Breast epithelium (tissue), 4 donors: ENCODE measurements at places on chromosomes 11 and 22. TPM values are rescaled to one million over a fixed set of nuclear protein-coding genes. Genes with fewer than 3 reads are reported as not detected.

CRYBB3 gene
- not detected for total RNA-seq

CYP2R1 gene
- 21.0 TPM for total RNA-seq

GRAP2 gene
- 8.0 TPM for total RNA-seq

RIN1 gene
- total RNA-seq: 5.2 TPM

C11orf87 gene
- under 0.01 TPM for total RNA-seq

KCNJ1 gene
- 0.16 TPM for total RNA-seq

GRCh38 chr11:113647108-113647507, 59.0 kb downstream of the TMPRSS5 start:
- H3K27me3 ChIP-seq: no peaks in the 10 kb centered on the region
- no peak overlapping the region for H3K4me3 ChIP-seq
- H3K36me3 ChIP-seq: no peaks in the 10 kb centered on the region
- no peaks in the 10 kb centered on the region for H3K4me1 ChIP-seq
- DNase-seq: no peak

GRCh38 chr11:117052196-117053149, 45.8 kb downstream of the SIK3 start:
- no peaks in the 10 kb centered on the region for H3K36me3 ChIP-seq
- H3K27me3 ChIP-seq: no peaks in the 10 kb centered on the region
- no peak overlapping the region for H3K4me3 ChIP-seq
- no peaks in the 10 kb centered on the region for H3K4me1 ChIP-seq
- no peak for DNase-seq

- H3K4me1 ChIP-seq: no peaks in the 10 kb centered on the region
- no peaks in the 10 kb centered on the region for H3K27me3 ChIP-seq
- no peak overlapping the region for H3K4me3 ChIP-seq
- H3K36me3 ChIP-seq: no peaks in the 10 kb centered on the region
- no peak for DNase-seq
Observed at GRCh38 chr22:33781411-33781810, 138.9 kb downstream of the LARGE1 start.

- H3K4me1 ChIP-seq: no peaks in the 10 kb centered on the region
- H3K4me3 ChIP-seq: no peak overlapping the region
- H3K36me3 ChIP-seq: no peaks in the 10 kb centered on the region
Observed at GRCh38 chr11:4454021-4454420, 4.9 kb downstream of the OR52K2 start.

DNA sequence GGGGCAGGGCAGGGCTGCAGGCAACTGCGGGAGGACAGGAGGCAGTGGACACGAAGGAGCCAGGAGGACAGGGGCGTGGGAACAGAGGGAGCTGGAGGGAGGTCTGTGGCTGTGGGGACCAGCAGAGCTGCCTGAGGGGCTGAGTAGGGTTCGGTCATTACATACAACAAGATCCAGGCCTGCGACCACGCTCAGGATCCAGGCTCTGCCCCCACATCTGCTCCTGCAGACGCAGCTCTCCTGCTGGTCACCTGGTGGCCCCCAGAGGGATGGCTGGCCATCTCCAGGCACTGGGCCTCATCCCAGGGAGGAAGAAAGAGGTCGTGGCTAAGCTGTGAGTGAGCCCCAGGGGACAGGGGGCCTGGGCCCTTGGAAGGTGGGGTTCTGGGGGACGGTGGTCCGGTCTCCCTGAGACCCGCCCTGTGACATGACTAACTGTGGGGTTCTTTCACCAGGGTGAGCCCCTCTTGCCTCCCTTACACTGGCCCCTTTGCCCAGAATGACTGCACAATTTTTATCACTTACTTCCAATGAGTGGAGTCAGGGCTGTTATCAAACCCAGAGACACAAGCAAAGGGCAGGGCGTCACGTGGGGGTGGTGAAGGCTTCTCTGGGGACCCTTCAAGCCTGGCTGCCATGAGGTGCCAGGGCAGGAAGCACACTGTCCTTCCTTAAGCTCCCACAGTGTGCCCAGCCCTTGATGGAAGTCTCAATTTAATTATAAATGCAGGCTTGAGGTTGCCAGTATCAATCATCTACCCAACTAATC, 6.7 kb upstream of the APOBEC3A start:
- no peaks in the 10 kb centered on the region for H3K4me1 ChIP-seq
- H3K27ac ChIP-seq: no peak overlapping the region
- DNase-seq: peak; percentile 5
- no peak overlapping the region for H3K4me3 ChIP-seq
- no peaks in the 10 kb centered on the region for H3K36me3 ChIP-seq

DNA sequence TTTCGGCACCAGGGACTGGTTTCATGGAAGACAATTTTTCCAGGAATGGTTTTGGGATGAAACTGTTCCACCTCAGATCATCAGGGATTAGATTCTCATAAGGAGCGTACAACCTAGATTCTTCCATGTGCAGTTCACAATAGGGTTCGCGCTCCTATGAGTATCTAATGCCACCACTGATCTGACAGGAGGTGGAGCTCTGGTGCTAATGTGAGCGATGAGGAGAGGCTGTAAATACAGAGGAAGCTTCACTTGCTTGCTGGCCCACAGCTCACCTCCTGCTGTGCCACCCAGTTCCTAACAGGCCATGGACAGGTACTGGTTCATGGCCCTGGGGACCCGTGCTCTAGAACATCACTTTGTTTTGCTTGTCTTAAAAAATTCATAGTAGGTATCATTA, 41.8 kb upstream of the AMPD3 start:
- H3K4me3 ChIP-seq: no peak overlapping the region
- no peak for DNase-seq
- no peaks in the 10 kb centered on the region for H3K36me3 ChIP-seq
- no peak overlapping the region for H3K27ac ChIP-seq

- no peak for DNase-seq
- H3K4me3 ChIP-seq: no peak overlapping the region
- H3K27ac ChIP-seq: no peak overlapping the region
- H3K27me3 ChIP-seq: no peaks in the 10 kb centered on the region
Observed at GRCh38 chr22:39688186-39688785, 117.7 kb downstream of the CACNA1I start.

DNA sequence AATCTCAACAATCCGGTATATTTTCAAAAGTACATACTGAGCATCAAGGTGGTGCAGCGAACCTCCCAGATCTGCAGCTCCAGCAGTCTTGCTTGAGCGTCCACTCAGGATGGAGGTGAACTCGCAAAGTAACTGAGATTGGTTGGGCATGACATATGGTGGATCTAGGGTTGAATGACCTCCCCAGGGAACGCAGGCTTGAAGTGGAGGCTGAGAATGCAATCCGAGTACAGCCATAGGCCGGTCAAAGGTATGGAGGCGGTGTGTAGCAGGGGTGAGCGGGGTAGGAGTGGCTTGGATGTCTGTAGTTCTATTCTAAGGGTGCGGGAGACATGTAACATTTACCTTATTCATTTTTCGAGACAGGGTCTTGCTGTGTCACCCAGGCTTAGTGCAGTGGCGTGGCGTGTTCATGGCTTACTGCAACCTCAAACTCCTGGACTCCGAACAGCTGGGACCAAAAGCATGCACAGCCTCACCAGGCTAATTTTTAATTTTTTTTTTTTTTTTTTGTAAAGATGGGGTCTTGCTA, 631 bp upstream of the C22orf39 start:
- DNase-seq: no peak
- peaks cover 4% of the 10 kb centered on the region for H3K36me3 ChIP-seq
- peaks cover 14% of the 10 kb centered on the region for H3K4me1 ChIP-seq
- peak overlapping the region; percentile 91 for H3K4me3 ChIP-seq
- H3K27ac ChIP-seq: peak overlapping the region; percentile 93

DNA sequence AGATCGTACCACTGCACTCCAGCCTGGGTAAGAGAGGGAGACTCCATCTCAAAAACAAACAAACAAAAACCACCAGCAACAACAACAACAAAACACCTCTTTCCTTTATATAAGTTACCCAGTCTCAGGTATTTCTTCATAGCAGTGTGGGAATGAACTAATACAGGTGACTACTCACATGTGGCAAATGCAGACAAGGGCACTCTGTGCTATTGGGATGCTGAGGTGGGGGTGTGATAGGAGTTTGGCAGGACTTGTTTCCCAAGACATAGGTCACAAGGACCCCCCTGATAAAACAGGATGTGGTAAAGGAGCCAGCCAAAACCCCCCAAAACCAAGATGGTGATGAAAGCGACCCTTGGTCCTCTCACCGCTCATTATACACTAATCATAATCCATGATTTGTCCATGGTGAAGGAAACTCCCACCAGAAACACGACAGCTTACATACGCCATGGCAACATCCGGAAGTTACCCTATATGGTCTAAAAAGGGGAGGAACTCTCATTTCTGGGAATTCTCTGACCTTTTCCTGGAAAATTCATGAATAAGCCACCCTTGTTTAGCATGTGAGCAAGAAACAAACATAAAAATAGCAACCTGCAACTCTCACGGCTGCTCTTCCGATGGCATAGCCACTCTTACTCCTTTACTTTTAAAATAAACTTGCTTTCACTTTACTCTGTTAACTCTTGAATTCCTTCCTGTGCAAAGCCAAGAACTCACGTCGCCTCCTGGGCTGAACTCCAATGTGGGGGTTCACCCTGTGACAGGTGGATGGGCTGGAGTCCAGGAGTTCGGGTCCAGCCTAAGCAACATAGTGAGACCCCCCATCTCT, 18.8 kb upstream of the INCENP start:
- H3K4me1 ChIP-seq: peaks cover 10% of the 10 kb centered on the region
- no peaks in the 10 kb centered on the region for H3K36me3 ChIP-seq
- peak overlapping the region; percentile 90 for H3K27ac ChIP-seq
- DNase-seq: no peak

DNA sequence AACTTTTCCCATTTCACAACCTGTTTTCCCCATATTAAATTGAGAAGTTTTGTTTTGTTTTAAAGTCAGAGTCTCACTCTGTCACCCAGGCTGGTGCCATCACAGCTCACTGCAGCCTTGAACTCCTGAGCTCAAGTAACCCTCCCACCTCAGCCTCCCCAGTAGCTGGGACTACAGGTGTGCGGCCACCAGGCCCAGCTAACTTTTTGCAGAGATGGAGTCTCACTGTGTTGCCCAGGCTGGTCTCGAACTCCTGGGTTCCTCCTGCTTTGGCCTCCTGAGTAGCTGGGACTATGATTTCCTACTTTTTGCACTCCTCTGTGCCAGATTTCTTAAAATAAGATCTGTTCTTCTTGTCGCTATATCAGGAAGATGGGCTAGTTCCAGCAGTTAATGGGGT, 44.9 kb downstream of the GNB1L start:
- no peaks in the 10 kb centered on the region for H3K36me3 ChIP-seq
- H3K4me1 ChIP-seq: peaks cover 5% of the 10 kb centered on the region
- H3K27me3 ChIP-seq: no peaks in the 10 kb centered on the region
- no peak for DNase-seq

DNA sequence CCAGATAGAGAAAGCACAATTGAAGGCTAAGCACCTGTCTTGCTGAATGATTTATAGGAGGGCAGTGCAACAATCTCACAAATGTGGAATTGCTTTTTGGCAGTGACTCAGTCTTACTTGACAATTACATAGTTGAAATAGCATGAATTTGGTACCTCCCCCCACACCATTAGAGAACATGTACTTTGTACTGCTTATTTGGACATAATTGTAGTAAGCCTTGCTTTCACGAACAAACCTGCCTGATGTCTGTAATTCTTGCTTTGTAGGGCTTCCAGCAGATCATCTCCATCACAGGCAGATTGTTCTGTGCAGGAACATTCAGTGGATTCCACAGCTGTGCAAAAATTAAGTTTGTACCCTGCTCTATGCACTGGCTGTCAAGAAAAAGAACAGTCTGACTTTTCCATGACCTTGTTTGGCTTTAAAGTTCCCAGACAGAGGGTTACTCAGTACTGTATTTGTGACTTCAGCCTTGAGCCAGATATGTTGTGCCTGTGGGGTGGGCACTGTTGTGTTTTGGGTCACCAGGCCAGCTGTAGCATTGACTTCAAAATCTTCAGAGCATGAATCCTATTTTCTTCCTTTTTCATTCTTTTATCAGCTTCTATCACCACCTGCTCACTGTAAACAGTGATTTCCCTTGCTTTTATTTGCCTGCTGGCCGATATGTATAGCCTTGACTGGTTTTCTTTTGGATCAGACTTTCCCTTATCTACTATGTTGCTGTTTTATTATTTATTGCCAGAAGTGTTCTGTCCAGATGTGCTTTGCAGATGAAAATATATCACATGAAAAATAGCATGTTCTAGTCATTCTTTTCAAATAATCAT, 941.0 kb upstream of the CHORDC1 start:
- no peaks in the 10 kb centered on the region for H3K27me3 ChIP-seq
- no peak overlapping the region for H3K27ac ChIP-seq
- H3K36me3 ChIP-seq: no peaks in the 10 kb centered on the region
- no peak for DNase-seq

DNA sequence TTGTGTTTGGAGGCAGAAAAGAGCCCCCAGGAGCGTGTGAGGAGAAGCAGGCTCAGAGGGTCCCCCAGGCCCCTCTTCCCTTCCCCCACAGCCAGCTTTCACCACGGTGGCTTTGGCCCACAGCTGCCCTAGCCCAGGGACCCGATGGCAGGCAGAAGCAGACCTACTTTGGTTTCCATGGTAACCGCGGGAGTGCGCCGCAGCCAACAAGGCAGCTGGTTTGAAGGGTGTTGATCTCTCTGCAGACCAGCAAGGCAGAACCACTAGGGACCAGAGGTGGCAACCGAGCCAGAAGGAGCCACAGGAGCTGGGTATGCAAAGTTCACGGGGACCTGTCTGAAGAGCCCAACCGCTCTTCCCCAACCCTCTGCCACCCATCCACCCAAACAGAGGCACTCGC, 69.4 kb downstream of the BUD13 start:
- no peak overlapping the region for H3K27ac ChIP-seq
- H3K36me3 ChIP-seq: no peaks in the 10 kb centered on the region
- no peak overlapping the region for H3K4me3 ChIP-seq
- DNase-seq: no peak
- H3K27me3 ChIP-seq: peaks cover under 1% of the 10 kb centered on the region

- H3K36me3 ChIP-seq: no peaks in the 10 kb centered on the region
- no peaks in the 10 kb centered on the region for H3K27me3 ChIP-seq
- H3K4me3 ChIP-seq: no peak overlapping the region
- no peaks in the 10 kb centered on the region for H3K4me1 ChIP-seq
- DNase-seq: no peak
Observed at GRCh38 chr11:113014262-113015097, 53.3 kb downstream of the NCAM1 start.

DNA sequence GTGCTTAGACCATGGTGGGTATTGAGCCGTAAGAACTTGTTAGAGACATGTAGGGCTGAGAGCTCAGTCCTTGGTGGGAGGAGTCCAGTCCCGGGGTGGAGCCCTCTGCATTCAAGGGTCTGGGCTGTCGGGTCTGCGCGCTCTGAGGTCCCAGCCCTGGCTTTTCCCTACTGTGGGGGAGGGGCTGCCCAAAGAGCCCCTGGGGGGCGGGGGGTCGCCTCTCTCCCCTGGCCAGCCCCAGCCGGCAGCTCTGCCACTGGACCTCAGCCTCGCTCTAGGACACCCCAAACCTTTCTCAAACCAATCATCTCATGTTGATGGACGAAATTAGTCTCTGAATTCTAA, 1006.4 kb downstream of the BRD1 start:
- H3K27me3 ChIP-seq: no peaks in the 10 kb centered on the region
- H3K27ac ChIP-seq: no peak overlapping the region
- no peaks in the 10 kb centered on the region for H3K36me3 ChIP-seq
- DNase-seq: peak; percentile 41
